Dermis blood vessel endothelial cell (primary cell): ENCODE measurements at places on chromosomes 4 and X. TPM values are rescaled to one million over a fixed set of nuclear protein-coding genes. Genes with fewer than 3 reads are reported as not detected.

USP17L5 gene
- not detected in 2 replicates for total RNA-seq

GRCh38 chr4:159117968-159118367 lies 15.1 kb downstream of the RAPGEF2 start:
- no peak for DNase-seq

GRCh38 chrX:143757887-143758286 lies 37.3 kb upstream of the SPANXN2 start:
- DNase-seq: no peak

DNA sequence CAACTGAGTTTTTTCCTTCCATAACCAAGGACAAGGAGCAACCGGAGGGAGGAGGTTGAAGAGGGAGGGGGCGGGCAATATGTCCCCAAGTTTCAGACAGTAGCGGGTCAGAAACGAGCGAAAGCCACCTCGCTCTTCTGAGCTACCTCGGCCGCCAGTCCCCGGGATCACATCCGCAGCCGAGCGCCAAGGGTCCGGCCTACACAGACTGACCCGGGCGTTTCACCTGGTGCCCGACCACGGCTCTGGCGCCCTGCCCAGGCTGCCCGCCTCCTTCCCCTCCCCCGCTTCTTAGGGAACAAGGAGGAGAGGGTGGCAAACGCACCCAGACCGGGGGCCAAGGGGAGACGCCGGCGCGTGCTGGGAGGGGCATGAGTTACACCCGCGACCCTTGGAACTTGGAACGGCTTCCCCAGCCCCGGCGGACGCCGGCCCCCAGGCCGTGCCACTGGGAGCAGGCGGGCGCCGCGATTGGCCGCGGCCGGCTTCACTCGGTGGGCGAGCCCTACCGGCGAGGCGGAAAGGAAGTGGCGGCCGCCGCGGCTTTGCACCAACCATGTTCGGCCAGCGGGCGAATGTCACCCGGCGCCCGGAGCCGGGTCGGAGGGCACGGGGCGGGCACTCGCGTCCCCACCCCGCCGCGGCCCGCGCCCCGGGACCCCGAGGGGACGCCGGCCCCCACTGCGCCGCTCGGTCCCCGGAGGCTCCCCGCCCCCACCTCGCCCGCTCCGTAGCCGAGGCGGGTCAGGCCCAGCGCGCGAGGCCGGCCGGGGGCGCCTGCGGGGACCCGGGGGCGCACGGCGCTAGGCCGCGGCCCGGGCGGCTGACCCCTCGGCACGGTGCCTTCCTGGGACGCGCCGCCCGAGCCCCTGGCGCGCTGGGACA lies 1.5 kb downstream of the IRF2 start:
- DNase-seq: peak; percentile 83

DNA sequence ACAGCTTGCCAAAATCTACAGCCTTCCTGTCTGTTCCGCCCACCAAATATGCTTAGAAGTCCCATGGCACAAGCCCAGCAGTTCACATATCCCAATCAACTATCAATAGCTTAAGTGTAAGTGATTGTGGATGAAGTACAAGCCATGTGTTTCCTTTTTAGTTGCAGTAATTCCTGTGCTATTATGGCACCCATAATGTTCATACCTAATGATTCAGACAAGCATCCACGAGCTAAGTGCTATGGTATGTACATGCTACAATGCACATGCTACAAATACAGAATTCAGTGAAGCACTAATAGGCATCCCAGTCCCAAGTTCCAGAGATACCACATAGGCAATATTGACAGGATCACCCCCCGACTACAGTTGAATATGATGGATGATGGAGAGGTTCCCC lies 94.5 kb downstream of the PCDH19 start:
- no peak for DNase-seq

HTN1 gene
- not detected in 2 replicates for total RNA-seq

LAMP2 gene
- 125 and 139 TPM in 2 replicates for total RNA-seq

ZMAT1 gene
- total RNA-seq: 1.3 and 2.4 TPM in 2 replicates

DNA sequence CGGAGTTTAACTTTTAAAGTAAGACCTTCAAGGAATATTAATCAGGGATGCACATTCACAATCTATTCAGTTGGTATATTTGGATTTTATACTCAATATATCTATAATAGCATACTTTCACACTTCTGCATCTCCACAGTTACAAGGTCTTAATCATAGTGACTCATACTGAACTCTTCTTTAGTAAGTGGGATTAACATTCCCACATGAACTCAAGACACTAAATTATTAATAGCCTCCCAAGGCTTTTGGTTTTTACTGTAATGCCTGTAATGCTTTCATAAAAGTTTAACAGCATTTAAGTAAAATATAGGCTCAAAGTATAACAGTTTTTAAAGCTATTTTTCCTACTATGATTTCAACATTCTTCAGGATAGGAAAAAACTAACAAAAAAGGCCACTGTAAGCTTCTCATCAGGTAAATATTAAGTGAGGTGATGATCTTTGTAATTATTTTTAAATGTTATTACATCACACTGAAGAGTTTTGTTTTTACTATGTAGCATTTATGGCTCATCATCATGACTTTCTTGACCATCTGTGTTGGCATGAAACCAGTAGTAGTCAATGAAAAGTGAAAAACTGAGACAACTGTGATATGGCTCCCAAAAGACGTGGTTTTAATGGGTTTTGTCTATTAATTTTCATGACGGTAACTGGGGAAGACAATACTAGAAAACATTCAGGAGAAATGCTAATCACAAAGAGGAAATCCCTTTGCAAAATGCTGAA lies 91.5 kb upstream of the GALNT7 start:
- DNase-seq: no peak

GLRB gene
- total RNA-seq: 17.5 and 25.0 TPM in 2 replicates

DNA sequence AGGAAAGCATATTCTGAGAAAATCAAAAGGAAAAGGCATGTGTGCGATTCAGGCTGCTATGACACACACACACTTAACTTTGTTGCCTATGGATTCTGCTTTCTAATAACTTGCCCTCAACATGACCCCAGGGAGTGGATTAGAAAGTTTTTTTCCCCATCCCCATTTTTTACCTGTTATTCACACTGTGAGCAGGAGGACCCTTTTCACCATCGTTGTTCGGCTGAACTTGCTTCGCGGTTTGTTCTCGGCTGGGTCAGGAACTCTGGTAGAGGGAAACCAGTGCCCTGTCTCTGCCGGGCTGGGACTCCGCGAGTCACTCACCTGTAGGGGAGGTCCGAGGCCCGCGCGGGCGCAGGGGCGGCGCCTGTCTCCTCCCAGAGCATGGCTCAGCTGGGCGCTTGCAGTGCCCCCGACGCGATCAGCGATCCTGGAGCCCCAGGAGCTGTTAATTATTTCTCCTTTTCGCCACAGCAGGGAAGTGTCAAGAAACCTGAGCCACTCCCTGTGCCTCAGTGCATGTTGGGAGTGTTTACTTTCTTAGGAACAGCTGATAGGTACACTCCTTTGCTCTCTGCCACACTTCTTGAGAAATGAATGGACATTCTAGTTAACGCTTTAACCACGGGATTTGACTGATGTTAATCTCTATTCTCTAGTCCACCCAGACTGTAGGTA lies at the start of gene RASSF6:
Gene RASSF6, minus strand, starts transcription at position 322 of the 678 bp plus-strand sequence. CDS start 8,641 bp downstream, outside the sequence.
- no peak for DNase-seq

GRCh38 chr4:176635372-176636261 lies 157.1 kb downstream of the VEGFC start:
- DNase-seq: peak; percentile 81

GRCh38 chr4:25817059-25817681 lies 45.6 kb downstream of the SEL1L3 start:
- no peak for DNase-seq

DNA sequence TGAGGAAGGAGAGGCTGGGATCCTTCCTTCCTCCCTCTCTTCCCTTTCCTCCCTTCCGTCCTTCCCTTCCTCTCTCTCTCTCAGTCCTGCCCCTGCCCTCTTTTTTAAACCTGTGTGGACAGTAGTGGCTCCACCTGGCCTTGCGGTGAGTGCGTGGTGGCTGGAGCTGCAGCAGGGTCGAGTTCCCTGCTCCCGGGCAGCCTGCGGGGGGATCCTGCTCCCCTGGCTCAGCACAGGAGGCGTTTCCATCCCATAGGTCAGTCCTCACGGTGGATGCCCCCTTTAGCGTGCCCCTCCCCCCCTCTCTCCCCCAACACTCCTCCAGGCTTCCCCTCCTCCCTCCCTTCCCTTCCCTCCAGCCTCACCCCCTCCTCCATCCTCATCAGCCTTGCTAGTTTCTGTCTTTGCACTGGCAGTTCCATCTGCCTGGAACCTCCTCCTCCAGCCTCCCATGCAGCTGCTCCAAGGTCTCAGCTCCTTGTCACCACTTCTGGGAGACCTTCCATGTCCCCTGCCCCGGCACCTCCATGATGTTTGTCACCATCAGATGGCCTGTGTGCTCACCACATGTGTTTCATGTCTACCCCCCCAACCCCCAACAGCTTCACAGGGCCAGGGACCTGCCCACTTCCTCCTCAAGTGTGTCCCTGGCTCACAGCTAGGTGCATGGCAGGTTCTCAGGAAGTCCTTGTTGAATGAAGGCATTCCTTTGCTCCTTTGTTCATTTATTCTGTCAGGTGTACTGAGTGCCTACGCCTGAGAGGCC lies 68.4 kb downstream of the PSAPL1 start:
- DNase-seq: no peak

DNA sequence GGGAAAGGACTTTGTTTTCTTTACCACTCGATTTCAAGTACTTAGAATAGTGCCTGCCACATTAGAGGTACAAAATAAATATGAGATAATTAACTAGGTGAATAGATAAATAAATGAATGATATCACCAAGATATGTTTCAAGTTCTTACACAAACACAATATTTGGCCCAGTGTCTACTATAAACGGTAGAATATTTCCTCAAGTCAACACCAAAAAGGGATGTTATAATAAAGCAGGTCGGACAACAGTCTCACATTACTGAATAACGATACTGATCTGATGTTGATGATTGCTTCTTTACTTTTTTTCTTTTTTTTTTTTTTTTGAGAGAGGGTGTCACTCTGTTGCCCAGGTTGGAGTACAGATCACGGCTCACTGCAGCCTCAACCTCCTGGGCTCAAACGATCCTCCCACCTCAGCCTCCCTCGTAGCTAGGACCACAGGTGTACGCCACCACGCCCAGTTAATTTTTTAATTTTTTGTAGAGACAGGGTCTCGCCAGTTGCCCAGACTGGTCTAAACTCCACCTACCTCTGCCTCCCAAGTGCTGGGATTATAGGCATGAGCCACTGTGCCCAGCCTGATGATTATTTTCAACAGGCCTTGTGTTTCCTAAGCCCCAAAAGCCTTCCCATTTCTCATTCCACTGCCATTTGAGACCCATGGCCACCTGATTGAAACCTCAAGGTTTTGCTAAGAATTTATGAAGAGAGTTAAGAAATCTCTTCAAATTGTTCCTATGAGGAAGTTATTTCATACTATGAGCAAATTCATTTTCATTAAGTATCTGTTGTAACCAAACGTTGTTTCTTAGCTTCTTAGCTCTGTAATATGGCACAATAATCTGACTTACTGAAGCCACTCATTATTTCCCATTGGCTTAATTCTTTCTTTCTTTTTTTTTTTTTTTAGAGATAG lies 2.3 kb downstream of the MANBA start:
- no peak for DNase-seq

- DNase-seq: peak; percentile 59
These were observed 23.6 kb downstream of the CA5B start for GRCh38 chrX:15761564-15762191.

GRCh38 chrX:29870608-29871007 lies 344.8 kb upstream of the MAGEB2 start:
- DNase-seq: no peak

CENPVL2 gene
- total RNA-seq: not detected in 2 replicates

DNA sequence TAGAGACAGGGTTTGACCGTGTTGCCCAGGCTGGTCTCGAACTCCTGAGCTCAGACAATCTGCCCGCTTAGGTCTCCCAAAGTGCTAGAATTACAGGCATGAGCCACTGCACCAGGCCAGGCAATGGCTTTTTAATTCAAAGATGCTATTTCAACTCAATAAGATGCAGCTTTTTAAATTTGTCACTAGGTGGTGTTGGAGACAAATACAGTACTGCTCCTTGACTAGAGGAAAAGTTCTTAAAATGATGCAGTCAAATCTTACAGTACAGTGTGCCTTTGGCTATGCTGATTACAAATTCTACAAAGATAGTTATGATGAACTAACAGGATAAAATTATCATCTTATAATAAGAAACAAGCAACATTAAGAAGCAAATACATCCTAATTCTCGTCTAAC lies 441.1 kb downstream of the KCNIP4 start:
- peak; percentile 42 for DNase-seq

DNA sequence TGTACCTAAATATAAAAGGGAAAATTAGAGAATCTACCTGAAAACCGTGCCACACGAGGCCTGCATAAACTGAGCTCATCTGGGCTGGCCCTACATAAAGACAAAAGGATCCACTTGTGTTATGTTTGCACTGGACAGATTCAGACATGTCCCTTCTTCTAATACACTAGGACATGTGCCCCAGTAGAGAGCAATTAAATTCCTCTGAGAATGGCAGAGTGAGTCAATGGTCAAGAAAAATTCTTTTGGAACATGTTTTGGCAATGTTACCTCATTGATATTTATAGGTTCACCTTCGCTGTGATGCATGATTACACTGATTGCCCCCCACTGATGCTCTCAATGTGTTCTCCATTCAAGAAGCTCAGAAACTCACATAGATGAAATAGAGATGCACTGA lies 95.2 kb downstream of the MANBA start:
- no peak for DNase-seq

- no peak for DNase-seq
These were observed 51.1 kb downstream of the MSN start for GRCh38 chrX:65718538-65718937.

DNA sequence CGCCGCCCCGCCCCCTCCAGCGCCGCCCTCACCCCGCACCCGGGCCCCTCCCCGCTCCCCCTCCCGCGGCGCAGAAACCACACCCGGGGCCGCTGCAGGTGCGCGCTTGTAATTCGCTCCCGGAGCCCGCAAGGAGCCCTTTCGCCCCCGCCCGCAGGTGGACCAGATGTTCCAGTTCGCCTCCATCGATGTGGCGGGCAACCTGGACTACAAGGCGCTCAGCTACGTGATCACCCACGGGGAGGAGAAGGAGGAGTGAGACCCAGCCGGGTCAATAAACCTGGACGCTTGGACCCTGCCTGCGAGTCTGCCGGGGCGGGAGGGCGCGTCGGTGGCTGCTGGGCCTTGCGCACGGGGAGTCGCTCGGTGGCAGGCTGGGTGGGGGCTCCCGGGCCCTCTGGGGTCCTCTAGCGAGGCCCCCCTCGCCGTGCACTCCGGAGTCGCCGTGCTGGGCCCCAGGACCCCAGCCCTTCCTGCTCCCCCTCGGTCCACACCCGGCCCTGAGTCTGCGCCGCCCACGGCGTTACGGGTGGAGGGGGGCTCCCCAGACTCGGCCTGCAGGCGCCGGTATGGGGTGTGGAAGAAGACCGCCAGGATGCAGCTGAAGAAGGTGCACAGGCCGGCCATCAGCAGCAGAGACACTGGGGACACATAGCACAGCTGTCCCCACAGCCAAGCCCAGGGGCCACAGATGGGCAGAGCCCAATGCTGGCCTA lies 7.1 kb downstream of the SLC49A3 start:
- DNase-seq: no peak

- DNase-seq: no peak
These were observed 348.1 kb downstream of the NR3C2 start for GRCh38 chr4:148094149-148094548.

MAOA gene
- 149 and 161 TPM in 2 replicates for total RNA-seq

- no peak for DNase-seq
These were observed 71.0 kb downstream of the PRSS12 start for GRCh38 chr4:118281611-118282442.
